ENCODE measurements at places on chromosomes 1 and 21.

GRCh38 chr21:46220275-46220810 lies 8.2 kb downstream of the LSS start:
- no peak for DNase-seq

DNA sequence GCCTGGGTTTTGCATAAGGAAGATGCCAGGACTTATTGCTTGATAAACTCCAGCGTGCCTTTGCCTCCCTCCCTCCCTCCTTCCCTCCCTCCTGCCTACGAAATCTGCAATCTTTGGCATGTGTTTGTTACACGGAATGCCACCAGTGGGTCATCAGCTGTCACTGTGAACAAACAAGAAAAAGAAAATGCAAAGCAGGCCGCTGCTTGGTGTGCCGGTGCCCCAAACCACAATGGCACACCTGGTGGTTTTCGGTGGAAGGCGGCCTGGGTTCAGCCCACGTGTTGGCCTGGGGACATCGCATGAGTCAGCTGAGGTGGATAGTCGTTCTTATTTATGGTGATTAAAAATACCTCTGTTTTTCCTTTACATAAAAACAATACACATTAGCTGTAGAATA lies 16.3 kb upstream of the IFNLR1 start:
- no peak for DNase-seq

- DNase-seq, result peak; percentile 36
Measured at GRCh38 chr1:16430606-16431005, 6.6 kb downstream of the SPATA21 start.

DNA sequence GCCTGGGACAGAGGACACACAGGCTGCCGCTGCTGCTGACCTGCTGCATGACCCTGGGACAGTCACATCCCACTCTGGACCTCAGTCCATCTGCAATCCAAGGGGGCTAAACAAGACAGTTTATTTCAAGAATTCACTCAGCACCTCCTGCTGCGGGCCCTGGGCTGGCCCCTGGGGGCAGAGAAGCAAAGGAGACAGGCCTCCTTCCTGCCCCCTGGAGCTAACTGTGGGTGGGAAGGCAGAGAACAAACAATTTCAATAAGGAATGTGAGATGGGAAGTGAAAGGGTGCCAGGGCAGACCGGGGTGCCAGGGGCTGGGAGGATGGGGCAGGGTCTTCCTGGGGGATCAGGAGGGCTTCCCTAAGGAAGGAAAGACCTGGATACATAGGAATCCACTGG lies 60.0 kb downstream of the TAS1R2 start:
- DNase-seq, result no peak

DNA sequence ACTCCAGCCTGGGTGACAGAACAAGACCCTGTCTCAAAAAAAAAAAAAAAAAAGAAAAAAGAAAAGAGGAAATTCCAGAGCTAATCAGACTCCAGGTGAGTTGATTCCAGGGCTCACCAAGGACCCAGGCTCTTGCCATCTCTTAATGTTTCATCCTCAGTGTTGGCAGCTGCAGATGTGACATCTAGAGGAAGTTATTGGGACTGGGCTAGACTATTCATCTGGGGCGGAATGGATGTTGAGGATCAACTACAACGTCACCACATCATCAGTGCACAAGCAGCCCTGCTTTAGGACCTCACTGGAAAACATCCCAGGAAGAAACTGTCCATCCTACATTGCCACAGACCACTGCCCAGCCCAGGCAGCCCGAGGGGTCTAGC lies 28.6 kb upstream of the PARP1 start:
- DNase-seq, result no peak

GRCh38 chr1:96048572-96049212 lies 672.9 kb upstream of the PTBP2 start:
- DNase-seq, result no peak

DNA sequence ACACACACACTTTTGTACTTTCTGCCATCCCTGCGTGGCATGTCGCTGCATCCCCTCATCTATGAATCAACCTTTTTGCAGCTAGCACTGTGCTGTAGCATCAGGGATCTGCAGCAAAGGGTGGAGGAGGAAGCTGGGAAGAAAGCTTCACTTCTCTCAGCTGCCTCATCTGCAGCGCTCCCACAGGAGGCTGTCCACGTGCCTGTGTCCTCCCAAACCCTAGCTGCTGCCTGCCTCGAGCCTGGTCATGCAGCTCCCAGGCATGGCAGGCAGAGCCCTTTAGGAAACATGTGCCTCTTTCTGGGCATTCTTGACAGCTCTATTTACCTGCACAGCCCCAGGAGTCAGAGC lies 262.1 kb upstream of the SGIP1 start:
- DNase-seq, result no peak

- no peak for DNase-seq
Measured at GRCh38 chr1:43367026-43367903, 546 bp downstream of the ELOVL1 start.

- no peak for DNase-seq
Measured at GRCh38 chr1:173430677-173431303, 46.3 kb upstream of the PRDX6 start.

DNA sequence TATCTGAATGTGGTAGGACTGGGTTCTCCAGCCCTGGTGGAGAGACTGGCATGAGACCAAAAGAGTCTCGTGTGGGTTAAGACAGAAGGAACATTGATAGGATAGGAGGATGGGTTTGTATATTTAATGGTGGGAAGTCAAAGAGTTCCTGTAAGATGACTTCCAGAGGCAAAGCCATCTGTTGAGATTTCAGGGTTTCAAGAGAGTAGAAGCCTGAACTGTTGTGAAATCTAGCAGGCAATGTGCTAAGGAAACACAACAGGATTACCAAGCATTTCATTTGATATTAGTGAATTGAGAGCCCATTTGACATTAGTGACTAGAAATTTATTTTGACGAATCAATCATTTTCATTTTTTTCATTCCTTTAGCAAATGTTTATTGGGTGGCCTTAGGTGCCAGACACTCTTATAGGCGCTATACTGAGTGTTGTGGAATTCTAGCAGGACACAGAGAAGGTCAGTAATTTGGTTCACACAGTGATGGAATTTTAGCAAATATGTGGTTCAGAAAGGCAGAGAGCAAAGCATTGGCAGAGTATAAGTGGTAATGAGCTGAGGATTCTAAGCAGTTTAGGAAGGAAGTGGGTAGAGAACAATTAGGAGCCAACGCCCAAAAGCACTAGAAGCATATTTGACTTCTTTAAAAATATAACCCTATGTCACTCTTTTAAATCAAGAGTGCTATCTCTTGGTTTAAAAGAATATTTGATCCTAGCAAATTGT lies 149.3 kb downstream of the AK5 start:
- DNase-seq, result peak; percentile 30

DNA sequence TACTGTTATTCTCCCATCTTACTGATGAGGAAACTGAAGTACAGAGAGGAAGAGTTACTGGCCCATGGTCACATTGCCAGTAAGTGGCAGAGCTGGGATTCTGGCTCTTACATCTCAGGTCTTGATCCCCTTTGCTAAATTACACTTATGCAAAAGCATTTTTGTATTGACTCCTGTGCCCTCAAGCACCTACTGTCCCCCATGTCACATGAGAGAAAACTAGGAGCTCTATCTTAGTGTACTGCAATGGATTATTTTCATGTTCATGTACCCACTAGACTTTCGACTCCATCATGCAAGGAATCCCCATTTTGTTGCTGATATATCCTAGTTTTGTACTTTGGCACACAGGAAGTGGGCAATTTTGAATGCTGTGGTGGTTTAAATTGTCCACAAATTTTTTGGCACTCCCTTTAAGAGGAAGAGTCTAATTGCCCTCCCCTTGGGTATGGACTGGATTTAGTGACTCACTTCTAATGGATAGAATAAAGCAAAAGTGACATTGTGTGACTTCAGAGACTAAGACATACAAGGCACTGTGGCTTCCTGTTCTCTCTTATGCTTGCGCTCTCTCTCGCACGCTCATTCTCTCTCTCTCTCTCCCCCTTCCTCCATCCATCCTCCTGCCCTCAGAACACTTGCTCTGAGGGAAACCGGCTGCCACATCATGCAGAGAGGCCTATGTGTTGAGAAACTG lies 43.5 kb upstream of the JAK1 start:
- DNase-seq, result no peak

GRCh38 chr1:157240495-157241184 lies 102.4 kb upstream of the ETV3 start:
- DNase-seq, result no peak

GRCh38 chr1:32890516-32891240 lies 4.4 kb downstream of the HPCA start:
- no peak for DNase-seq

DNA sequence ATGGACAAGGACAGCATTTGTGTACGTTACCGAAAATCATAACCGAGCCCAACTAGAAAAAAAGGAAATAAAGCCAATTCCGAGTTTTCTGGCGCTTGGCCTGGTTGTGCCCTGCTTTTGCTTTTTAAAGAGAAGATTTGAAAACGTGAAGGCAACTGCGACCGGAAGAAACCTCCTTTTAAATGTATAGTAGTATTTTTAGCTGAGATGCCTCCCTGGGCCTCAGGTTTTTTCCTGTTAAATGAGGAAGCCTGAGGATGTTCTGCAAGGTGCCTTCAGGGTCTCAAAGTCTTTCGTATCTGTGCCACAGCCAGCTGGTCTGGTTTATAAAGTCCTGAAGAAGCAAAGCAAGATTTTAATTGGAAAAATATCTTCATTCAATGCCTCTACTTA lies 371 bp upstream of the ODF2L start:
- peak; percentile 56 for DNase-seq

GRCh38 chr21:24514081-24514733 lies 1093.1 kb downstream of the MRPL39 start:
- peak; percentile 4 for DNase-seq

GRCh38 chr1:223479261-223479660 lies 86.0 kb downstream of the CCDC185 start:
- peak; percentile 20 for DNase-seq

DNA sequence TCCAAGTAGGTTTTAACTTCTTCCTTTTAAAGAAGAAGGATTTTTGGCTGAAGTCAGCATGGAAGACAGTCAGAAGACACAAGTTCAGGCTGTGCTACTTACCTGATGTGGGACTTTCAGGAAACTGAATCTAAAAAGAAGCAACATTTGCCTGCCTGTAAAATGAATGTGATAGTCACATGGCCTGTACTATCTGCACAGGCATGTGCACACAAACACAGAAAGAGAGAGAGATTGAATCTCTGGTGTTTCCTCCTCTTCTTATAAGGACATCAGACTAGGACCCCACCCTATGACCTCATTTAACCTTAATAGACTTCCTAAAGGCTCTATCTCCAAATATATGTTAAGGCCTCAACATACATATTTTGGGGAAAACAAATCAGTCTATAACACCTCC lies 542.9 kb downstream of the PLPP3 start:
- no peak for DNase-seq

DNA sequence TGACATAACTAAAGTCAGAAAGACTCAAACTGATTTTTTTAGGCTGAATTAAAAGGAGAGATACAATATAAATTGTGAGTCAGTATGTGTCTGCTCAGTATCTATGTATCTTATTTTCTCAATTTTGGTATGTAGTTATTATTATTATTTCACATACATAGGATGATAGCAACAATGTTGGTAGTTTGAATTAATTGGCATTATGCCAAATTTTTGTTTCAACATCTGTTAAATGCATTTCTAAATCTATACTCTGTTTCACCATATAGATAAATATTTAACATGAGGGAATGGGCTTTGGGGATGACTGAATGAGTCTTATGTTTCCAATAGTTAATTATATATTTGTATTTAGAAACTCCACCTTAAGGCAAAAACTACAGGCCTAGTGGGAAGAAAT lies 12.6 kb upstream of the HMCN1 start:
- no peak for DNase-seq

GRCh38 chr1:245173446-245174211 lies 18.8 kb downstream of the KIF26B start:
- DNase-seq, result no peak

GRCh38 chr1:73637264-73637663 lies 560.7 kb downstream of the LRRIQ3 start:
- DNase-seq, result no peak

- DNase-seq, result peak; percentile 16
Measured at GRCh38 chr1:247268390-247269045, 12.6 kb downstream of the VN1R5 start.
